ENCODE measurements at places on chromosomes 1 and 21.
A peak's percentile ranks its signal among the peaks of the same experiment; 100 is the strongest.

- peak; percentile 50 for DNase-seq
Measured at GRCh38 chr1:229227298-229227919, 43.5 kb upstream of the RAB4A start.

- no peak for DNase-seq
Measured at GRCh38 chr1:240070188-240070587, 21.5 kb upstream of the FMN2 start.

- DNase-seq: no peak
Measured at GRCh38 chr1:21906173-21907078, 30.7 kb downstream of the HSPG2 start.

DNA sequence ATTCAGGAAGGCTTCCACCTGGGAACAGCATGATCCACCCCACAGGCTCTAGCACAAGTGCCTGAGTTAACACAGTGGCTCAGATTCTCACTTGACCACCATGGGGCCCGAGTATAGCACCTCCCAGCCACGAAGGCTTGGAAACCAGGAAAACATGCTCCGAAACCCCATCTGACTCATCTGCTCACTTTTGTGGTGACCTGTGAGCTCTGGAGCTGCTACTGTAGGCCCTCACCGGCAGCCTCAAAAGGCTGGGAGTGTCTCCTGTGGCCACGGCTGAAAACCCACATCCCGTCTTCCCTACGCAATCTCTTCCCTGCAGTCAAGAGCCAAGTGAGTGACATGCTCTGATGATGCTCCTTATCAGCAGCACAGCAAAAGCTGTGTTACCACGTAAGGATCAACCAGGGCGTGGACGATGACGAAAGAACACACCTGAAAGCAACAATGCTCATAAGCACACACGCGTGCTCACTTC, 81.4 kb downstream of the TGFBR3 start:
- DNase-seq: peak; percentile 55

- DNase-seq: peak; percentile 45
Measured at GRCh38 chr1:202159534-202160371, 649 bp downstream of the PTPN7 start.

- no peak for DNase-seq
Measured at GRCh38 chr1:230827081-230827681, 41.1 kb downstream of the C1orf198 start.

GRCh38 chr1:100364697-100365096, 12.4 kb downstream of the CDC14A start:
- DNase-seq: no peak

DNA sequence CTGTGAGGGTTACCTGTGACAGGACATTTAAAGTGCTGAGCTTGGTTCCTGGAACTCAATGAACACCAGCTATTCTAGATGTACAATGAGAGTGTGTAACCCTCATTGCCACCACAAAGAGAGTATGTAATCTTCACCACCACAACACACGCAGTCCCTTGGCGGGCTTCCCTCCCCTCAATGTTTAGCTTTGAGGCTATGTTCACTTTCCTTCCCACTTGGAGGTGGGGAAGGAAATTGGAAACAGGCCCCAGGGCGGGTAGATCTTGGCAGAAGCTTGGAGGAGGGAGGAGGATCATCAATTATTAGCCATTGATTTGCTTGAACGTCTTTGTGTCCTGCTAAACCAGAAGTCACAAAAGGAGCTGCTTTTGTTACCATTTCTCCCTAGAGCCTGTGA, 8.3 kb upstream of the COL16A1 start:
- DNase-seq: no peak

- no peak for DNase-seq
Measured at GRCh38 chr1:235745503-235746136, 96.0 kb upstream of the GNG4 start.

DNA sequence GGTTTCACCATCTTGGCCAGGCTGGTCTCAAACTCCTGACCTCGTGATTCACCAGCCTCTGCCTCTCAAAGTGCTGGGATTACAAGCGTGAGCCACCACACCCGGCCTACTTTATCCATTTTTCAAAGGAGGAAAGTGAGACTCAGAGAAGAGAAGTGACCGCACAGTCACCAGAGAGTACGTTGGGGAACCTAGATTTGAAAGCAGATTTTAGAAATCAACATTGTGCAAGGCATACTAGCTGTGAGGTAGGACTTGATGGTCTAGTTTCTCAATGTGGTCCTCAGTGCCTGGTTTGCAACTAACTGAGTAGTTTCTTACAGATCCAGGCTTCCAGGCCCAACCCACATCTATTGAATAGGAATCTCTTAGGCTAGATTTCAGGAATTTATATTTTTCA, 1.7 kb upstream of the PRCC start:
- DNase-seq: no peak

DNA sequence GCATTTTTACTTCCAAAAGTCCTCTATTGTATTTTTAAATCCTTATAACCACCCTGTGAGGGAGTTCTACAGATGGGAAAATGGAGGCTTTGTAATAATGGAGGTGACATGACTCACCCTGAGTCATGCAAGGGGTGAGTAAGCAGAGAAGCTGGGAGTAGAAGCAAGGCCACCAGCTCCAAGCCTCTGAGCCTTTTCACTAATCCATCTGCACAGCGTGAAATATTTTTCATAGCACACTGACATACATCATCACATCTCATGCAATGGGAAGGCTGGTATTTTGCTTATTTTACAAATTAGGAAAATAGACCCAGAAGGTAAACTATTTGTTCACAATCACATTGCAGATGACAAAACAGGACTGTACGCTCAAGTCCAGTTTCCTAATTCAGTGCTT, 96.9 kb downstream of the KCNH1 start:
- DNase-seq: no peak

DNA sequence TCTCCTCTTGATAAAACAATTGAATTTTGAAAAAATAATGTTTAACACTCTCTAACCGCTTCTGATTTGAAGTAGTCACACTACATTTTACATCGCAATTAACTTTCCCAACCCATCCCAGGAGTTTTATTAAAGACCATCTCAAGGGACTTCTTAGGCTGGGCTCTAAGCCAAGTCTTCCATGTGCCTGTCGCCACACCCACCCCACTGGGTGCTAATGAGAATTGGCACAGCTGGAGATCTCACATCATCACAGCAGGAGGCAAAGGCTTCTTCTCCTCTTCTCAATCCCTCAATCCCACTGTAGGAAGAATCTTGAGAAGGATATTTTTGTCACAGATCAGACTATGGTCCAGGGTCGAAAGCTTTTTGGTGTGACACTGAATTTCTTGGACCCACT, 328.9 kb downstream of the NUF2 start:
- DNase-seq: no peak

DNA sequence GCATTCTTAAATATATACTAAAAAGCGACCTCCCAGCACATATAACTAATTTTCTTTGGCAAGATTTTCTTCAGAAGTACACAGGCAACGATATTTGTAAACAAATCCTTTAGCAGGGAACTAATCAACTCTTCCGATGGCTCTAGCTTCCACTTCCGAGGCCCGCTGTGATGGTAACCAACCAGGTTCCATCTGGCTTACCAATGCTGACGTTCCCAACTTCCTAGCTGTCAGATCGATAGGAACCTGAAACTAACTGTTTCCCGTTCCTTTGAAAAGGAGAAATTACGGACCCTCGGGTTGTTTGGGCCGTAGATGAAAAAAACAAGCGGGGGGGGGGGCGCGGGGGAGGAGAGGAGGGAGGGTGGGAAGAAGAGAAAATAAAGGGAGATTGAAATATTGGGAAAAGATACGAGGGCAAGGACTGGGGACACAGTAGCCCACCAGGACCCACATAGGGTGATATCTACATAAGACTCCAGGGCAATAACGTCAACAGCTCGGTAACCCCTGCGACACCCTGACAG, 513 bp downstream of the GTF2B start:
- DNase-seq: no peak

GRCh38 chr1:236837897-236838296, 42.8 kb downstream of the MTR start:
- no peak for DNase-seq

DNA sequence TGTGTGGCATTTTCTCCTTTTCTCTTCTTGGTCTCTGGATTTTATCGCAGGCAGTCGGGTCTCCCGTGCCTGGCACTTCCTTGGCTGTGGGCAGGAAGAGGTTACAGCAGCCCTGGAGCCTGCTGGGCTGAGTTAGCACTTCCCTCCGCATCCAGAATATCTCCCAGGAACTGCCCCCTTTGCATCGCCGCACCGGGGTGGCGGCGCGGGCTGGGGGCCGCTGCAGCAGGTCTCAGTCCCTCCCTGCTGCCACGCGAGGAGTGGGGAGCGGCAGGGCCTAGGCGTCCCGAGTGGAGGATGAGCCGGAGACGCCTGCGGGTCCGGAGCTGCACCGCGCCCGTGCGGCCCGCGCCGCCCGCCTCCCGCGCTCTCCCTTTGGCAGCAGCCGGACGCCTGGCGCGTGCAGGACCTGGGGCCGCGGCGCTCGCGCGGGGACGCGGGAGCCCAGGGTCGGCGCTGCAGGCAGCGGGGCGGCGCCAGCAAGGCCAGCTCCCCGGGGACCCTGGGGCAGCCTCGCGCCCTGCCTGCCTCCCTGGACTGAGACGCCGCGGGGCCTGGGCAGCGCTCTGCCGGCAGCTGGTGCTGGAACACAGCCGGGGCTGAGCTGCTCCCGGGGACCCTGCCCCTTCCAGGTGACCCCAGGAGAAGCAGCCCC, 192.8 kb downstream of the PRDM2 start:
- no peak for DNase-seq

GRCh38 chr1:226371027-226371694, 36.7 kb downstream of the PARP1 start:
- no peak for DNase-seq

DNA sequence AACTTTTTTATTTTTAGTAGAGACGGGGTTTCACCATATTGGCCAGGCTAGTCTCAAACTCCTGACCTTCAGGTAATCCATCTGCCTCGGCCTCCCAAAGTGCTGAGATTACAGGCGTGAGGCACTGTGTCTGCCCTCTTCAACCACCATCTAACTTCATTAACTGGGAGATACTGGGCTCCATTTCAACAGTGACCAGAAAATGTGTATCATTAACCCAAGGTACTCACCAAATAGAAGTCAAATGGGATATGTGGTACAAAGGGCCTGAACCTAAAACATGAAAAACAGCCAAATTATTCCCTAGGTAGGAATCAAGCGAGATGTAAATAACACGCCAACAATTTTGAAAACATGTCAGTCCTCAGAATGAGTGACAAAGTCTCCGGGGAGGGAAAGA, 1.2 kb downstream of the ILF2 start:
- no peak for DNase-seq

DNA sequence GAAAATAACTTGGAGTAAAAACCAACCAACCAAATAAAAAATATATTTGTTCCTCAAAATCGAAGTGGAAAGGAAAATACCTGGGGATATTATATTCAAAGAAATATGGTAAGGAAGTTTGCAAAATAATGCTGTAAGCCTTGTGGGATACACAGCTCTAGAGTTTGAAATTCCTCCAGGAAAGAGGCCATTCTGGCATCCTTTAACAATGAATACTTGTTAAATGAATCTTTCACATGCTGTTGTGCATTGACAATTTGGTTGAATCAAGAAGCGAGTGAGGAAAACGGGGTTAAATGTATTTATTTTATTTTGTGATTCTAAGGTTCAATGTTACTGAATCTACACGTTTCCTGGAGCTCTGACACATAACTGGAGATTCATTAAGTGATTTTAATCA, 30.5 kb upstream of the NTNG1 start:
- DNase-seq: no peak

DNA sequence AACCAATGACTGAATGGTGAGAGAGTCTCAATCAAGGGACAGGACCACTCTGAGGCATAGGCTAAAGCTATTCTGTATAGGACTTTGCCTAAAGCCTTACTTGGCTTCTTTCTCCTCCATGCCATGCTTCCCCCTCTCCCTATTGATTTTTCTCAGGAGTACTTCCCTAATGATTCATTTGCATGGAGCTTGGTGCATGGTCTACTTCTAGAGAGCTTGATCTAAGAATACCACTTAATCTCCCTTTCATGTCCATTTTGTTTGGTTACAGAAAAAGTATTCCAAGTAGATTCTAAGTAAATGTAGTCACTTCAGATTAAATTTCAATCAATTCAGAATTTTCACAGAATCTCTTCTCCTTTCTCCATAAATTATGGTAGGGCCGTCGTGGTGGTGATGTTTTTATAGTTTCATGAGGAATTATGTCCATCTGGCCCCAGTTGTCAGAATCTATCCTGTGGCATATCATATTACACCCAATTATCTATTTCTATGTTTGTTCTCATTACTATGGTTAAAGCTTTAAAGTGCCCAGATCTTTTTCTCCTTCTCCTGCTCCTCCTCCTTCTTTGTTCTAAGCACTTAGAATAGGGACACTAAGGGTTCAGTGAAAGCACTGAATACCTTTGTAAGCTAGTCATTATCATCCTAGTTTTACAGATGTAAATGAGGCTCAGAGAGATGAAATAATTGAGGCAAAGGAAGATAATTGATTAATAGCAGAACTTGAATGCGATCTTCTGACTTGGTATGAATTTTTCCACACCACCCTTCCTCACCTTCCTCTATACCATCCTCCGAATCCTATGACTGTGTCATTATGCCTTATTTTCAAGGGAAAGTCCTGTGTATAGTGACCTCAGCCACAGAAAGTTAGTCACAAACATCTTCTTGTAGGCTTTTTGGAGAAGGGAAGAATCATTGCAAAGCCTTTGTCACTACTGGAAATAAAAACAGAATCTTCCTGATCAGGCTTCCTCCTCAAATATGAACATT, 85.6 kb upstream of the ZRANB2 start:
- no peak for DNase-seq

DNA sequence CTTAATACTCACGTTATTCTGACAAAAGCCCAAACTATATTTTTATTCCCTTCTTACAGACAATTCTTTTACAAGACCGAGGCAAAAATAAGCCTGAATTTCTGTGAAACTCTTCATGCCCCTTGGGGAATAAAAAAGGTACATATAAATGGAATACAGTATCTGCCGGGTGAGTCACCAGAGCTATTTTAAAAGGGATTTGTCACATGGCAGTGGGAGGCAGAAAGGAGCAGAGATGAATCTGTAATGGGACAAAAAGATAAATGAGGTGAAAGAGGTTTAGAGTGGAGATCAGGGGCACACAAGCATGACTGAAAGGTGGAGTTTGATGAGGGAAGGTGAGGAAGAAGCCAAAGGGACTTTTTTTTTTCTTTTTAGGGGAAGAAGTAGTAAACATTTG, 8.8 kb downstream of the XCL1 start:
- no peak for DNase-seq
